SK-N-MC (cell line): ENCODE measurements at places on chromosomes 12 and 14.

GRCh38 chr12:57370696-57371095 is 60.1 kb downstream of the R3HDM2 start:
- DNase-seq = no peak

DNA sequence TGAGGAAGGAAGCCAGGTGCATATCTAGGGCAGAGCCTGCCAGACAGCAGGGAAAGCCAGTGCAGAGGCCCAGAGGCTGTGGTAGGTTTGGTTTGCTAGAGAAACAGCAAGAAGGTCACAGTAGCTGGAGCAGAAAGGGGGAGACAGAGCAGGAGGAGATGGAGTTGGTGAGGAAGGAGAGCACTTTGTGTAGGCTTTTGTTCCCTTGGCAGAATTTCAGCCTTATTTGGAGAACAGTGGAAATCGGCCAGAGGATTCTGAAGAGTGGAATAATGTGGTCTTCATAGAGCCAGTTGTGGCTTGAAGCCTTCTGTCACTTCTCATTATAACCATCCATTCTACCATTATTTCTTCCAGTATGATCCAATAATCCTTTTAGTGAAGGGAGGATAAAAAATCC is 212.9 kb upstream of the FAR2 start:
- no peak for DNase-seq

- no peak for DNase-seq
Measured at GRCh38 chr12:102465762-102466560, 14.4 kb downstream of the IGF1 start.

- no peak for DNase-seq
Measured at GRCh38 chr14:61860294-61860918, 98.2 kb downstream of the SNAPC1 start.

GRCh38 chr12:71438670-71439361 is 782 bp upstream of the LGR5 start:
- no peak for DNase-seq

- DNase-seq = no peak
Measured at GRCh38 chr14:54366736-54367735, 29.8 kb upstream of the CDKN3 start.

DNA sequence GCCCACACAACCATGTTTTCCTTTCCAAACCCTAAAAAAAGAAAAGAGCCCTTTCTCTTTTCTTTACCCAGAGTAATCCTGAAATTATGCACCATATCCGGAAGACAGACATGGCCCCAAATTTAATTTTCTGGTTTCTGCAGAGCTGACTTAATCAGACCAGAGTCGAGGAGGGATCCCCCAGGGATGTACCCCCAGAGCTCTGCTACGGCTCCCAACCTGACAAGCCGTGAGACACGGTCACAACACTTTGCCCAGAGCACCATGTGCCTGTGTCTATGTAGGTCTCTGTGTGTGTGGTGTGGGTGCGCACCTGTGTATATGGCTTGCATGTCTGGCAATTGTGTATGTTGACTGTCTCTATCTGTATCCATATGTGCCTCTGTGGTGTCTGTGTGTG is 77.6 kb upstream of the CLMN start:
- DNase-seq = no peak

GRCh38 chr12:124592481-124593160 is 25.2 kb upstream of the NCOR2 start:
- DNase-seq = no peak

GRCh38 chr14:102683399-102684297 is 91.2 kb downstream of the RCOR1 start:
- no peak for DNase-seq

DNA sequence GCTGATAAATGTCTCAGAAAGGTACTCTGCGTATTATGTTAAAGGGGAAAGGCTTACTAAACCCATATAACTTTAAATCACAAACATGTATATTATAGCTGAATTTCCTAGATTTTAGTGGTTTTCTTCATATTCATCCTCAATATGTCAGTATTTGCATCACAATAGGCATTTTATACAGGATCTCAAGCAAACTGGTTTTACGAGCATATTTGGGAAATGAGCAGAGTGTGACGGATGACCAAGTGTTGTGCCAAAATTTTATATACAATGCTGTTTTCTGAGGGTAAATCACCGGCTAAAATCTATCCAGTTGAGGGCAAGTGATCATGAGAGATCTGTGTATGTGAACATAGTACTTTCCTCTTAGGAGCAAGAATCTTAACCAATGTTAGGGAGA is 8.4 kb downstream of the CPM start:
- no peak for DNase-seq

DNA sequence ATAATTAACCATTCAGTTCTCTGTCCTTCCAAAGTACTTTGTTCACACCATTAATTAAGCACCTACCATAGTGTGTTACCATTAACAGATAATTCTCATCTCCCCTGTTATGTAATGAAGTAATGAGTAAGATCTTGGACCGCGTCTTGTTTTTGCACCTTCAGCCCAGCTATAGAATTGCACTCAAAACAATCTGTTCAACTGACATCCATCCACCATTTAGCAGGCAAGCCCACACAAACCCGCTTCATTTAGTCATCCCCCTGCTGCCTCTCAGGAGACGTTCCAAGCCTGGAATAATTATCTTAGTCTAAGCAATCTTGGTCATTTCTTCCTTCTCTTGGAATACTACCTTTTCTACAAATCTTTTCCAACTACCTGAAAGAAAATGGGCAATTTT is 74.4 kb downstream of the DUSP16 start:
- DNase-seq = no peak

DNA sequence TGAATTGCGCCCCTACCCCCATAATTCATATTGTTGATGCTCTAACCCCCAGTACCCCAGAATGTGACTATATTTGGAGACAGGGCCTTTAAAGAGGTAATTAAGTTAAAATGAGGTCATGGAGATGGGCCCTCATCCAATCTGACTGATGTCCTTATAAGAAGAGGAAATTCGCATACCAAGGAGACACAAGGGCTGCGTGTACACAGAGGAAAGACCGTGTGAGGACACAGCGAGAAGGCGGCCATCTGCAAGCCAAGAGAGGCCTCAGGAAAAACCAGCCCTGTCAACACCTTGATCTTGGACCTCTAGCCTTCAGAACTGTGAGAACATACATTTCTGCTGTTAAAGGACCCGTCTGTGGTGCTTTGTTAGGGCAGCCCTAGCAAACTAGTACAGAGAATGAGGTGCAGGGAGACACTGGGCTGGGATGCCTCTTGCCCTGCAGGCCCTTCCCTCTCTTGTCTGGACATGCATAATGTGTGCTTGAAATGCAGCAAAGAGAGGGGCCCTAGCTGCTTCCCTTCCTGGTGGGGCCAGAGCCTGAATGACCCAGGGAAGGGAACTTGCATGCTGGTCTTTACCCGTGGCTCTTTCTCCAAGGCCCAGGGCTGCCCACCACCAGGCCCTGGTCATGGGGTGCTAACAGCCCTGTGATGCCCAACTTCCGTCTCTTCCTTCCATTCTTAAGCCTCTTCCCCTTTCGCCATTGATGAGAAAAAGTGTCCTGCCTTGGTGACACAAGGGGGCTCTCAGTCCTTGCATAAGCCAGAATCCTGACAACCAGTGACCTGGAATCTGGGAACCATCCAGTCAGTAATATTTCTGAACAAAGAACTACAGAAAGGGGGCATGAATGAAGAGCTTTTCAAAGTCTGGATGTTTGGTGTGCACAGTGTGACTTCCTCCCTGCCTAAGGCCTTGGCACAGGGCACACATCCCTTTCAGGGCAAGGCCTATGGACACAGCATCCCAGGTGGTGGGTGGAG is 50.0 kb upstream of the GPATCH2L start:
- no peak for DNase-seq

GRCh38 chr12:560691-561390 is 101.1 kb downstream of the B4GALNT3 start:
- no peak for DNase-seq

DNA sequence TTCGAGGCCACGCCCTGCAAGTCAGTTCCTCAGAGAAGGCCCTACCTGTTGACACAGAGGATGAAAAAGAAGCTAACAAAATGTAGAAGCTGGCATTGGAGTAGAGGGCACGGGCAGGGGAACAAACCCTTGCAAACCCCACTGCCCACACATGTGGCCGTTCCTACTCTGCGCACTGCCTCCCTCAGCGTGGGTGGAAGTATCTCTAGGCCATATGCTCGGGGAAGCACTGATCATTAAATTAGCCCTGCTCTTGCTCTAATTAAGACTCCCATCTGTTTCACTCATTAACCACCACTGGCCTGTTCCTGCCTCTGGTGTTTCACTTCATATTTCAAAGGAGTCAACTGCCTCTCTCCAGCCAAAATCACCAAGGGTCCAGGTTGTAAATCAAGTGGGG is 201.2 kb upstream of the SFSWAP start:
- DNase-seq = no peak

GRCh38 chr12:27967551-27968054 is 4.9 kb downstream of the PTHLH start:
- no peak for DNase-seq

DNA sequence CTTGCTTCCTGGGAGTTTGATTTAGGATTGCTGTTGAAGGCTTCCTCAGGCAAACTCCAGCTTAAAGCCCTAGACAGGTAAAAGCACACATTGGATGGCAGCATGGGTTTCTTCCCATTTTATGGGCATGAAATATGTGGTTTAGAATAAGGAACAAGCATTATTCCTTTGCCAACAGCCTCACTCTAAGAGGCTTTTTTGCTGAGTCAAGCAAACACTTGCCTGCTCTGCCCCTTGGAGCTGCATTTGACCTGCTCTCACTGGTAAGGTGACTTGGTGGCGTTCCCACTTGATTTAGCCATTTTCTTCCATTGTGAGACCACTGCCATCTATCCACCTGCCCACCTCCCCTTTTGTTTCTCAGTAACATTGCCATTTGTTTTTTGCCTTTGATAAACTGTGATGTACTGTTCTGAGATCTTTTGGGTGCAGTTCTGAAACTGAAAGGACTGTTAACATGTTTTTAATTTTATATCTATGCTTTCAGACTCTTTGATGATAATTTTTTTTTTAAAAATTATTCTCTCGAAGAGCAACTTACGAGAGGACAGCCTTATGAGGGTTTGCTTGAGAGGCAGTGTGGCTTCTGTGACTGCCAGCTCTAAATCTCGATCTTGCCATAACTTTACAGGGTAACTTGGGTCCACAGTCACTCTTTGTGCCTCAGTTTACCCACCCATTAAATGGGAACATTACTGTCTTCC is 92.6 kb downstream of the GALNT8 start:
- no peak for DNase-seq

- DNase-seq = no peak
Measured at GRCh38 chr14:102655137-102655536, 62.7 kb downstream of the RCOR1 start.

DNA sequence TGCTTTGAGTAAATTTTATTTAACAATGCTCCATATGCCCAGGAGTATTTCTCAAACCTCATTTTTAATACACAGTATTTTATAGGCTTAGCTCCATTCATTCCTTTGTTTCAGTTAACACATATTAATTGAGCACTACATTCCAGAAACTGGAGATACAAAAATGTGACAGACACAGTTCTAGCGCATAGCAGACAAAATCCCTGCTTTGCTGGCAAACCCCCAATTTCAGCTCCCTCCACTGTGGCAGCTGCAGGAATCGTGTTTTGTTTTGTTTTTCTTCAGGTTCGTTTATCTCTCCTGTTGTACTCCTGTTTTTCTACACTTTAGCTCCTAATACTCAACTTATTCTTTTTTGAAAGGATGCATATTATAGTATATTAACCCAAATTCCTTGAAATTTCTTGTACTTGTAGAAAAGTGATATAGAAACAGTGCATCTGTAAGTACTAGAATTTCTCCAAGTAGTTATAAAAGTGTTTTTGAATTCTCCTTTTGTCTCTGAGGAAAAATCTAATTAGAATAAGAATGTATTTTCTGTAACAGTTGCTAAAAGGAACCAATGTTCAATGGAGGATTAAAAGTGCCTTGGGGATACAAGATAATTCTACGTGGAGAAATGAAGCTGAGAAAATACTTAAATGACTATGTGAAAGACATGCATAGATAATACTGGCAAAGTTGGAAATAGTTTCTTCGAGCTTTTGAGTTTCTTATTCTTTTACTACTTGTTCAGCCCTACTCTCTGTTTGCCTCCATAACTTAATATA is 6.4 kb upstream of the RAB21 start:
- DNase-seq = no peak

- no peak for DNase-seq
Measured at GRCh38 chr14:68380329-68380741, 412.5 kb downstream of the ZFP36L1 start.

GRCh38 chr14:47438650-47439140 is 236.7 kb downstream of the MDGA2 start:
- peak; percentile 65 for DNase-seq

- no peak for DNase-seq
Measured at GRCh38 chr14:37083599-37083998, 88.8 kb downstream of the SLC25A21 start.

- DNase-seq = no peak
Measured at GRCh38 chr14:51507906-51508511, 143.7 kb upstream of the FRMD6 start.

DNA sequence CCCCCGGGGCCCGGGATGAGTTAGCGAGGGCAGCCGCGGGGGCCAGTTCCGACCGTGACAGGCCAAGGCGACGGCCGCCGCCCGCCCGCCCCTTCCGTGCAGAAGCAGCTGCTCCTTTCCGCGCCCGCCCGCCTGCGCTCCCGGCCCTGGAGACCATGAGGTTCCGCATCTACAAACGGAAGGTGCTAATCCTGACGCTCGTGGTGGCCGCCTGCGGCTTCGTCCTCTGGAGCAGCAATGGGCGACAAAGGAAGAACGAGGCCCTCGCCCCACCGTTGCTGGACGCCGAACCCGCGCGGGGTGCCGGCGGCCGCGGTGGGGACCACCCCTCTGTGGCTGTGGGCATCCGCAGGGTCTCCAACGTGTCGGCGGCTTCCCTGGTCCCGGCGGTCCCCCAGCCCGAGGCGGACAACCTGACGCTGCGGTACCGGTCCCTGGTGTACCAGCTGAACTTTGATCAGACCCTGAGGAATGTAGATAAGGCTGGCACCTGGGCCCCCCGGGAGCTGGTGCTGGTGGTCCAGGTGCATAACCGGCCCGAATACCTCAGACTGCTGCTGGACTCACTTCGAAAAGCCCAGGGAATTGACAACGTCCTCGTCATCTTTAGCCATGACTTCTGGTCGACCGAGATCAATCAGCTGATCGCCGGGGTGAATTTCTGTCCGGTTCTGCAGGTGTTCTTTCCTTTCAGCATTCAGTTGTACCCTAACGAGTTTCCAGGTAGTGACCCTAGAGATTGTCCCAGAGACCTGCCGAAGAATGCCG is 699 bp downstream of the MGAT2 start:
- no peak for DNase-seq

DNA sequence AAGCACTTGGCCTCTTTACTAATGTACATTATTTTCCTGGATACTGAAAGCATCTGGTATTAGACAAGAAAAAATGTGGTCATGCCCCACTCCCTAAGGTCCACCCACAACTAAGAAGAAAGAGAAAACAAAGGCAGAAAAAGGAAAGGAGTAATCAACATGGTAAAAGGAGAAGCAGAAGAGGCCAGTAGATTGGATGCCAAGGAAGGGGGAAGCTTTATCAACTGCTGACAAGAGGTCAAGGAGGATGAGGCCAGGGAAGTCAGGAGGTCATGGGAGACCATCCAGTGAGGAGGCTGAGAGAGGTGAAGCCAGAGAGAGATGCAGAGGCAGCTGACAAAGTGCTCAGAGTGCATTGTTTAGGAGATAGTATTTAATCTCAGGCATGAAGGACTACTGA is 383.5 kb downstream of the ZFP36L1 start:
- no peak for DNase-seq
